Heart left ventricle (tissue), 16 donors: ENCODE measurements at places on chromosomes 5 and 9.

- DNase-seq = no peak
Observed at GRCh38 chr9:36485647-36486328, 85.7 kb upstream of the RNF38 start.

DNA sequence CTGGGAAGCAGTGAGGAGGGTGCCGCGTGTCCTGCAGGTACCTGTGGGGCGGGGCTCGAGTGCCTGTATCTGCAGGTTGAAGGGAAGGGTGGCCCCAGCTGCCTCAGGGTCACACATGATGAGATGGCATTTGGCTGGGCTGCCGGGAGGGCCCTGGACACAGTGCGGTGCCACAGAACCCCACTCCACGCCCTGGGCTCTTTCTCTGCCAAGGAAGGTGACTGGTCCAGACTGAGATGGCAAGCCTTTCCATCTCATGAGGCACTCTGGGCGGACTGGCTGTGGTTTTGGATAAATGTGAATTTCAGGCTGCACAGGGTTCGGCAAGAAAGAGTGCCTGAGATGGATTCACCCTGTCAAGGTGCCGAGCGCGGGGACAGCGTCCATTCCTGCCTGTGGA lies 69.4 kb downstream of the FGF18 start:
- no peak for DNase-seq

DNA sequence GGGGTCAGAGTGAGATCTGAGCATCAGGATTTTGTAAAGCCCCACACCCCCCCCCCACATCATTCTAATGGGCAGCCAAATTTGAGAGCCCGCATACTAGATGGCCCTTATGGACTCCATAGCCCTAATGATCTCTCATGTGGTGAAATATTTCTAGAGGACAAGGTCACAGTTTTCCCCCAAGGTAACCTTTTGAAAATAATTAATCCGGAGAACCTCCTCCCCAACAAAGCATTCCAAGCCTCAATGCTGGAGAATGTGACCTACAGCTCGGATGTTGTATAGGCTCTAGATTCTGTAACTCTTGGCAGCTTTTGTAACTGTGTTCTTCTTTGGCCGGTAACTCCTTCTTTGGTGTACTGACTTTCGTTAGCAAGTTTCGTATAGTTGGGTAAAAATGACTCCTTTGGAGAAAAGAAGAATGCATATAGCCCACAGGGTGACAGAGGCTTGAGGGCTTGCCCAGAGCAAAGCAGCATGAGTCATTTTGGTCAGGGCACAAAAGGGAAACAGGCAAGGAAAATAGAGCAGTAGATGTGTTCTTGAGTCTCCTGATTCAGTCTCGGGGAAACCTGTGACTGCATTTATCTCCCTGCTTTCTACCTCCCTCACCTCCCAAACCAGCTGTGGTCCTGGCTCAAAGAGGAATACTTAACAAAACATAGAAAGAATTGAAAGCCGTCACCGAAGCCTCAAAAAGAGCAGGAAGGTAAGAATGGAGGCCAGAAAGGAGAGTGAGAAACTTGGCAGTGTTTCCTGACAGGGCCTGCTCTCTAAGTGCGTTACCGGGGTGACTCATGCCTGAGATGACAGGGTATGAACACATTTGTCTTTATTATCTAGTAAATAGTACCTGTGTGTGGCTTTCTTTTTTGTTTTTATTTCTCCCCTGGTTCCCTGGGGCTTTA lies 6.6 kb upstream of the XPA start:
- DNase-seq = no peak

DNA sequence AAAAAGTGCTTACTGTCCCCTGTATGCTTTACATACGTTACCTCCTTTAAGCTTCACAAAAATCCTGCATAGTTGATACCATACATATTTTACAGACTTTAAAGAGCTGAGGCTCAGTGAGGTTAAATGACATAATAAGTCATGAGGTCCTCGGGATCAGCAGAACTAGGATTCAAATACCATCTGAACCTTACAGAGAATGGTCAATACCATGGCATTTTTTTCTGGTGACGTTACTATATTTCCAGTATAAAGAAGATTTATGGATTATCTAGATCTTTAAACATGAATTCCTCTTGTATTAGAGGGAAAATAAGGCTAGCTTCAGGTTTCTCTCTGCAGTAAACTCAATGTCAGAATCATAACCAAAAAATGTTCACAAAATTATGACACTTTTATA lies 153.7 kb upstream of the GPR151 start:
- no peak for DNase-seq

DNA sequence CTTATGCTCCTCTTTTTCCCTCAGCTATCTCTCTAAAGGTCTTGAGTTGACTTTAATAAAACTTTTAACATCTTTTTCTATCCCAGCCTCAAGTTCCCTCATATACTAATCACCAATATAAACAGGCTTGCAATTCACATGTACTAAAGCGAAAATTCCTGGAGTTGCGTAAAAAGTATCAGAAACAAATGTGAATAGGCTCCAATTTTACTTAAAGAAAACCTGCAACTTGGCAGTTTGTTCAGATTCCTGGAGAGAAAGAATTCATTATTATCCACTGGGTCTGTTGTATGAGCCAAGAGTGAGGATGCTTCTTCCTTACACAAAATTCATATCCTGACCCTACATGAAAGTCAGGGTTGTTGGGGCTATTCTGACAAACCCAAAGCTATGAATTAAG lies 384.2 kb downstream of the DTWD2 start:
- no peak for DNase-seq

DNA sequence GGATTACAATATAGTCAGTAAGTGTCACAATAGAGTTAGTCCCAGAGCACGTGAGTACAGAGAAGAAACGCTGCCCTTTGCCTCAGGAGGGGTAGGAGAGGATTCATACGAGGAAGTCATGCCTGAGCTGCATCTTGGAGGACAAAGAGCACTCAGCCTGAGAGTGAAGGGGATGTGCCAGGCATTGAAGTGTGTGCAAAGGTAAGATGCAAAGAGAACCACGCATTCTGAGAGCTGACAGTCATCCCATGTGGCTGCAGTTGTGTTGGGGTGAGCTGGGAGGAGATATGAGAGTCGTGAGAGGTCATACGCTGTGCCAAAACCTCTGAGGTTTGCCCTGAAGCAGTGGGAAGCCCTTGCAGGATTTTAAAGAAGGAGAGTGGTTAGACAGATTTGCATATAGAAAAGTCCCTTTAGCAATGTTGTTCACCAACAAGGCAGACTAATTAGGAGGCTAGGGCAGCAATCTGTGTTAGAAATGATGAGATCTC lies 97.5 kb downstream of the PIP5K1B start:
- DNase-seq = no peak

- no peak for DNase-seq
Observed at GRCh38 chr5:122076050-122076461, 2.0 kb downstream of the LOX start.

DNA sequence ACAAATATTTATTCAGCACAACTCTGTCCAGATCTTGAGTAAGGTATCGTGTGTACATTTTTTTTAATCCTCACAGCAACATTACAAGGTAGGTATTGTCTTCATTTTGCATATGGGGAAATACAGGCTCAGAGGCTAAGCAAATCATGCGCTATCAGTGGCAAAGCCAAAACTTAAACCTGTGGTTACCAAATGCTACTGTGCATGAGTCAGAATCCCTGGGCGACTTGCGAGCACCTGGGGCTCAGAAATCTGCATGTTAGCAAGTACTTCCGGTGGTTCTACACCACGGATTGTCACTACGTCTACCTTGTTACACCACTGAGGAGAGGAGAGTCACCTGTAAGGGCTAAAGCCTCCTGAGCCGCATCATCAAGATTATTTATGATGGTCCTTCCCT lies 21.3 kb downstream of the C5orf58 start:
- DNase-seq = no peak

DNA sequence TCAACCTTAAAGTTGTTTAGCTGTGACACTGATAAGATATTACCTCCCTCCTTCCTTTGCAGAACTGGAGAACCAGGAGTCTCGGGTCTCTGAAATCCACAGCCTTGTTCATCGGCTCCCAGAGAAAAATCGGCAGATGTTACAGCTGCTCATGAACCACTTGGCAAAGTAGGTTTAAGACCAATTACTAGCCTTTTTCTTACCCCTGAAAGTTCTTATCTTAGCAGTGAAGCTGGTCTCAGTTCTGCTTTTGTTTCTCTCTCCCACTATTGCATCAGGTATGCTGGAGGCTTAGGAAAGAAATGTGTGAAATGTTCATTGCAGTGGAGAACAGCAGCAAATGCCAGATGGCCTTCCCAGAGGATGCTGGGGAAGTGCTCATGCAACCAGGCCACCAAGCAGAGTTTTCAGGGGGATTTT lies 287.4 kb downstream of the ARHGAP26 start:
- DNase-seq = no peak

DNA sequence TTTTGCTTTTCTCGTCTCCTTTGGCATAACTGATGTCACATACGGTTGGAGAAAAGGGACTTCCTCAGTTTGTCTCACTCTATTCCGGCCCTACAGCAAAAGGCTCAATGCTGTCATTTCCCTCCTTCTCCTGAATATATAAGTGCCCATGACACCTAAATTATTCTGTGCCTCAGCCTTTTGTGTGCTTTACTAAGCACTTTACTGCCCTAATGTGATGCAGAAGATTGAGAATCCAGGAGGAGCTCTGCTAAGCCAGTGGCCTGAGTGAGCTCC lies 7.6 kb downstream of the CD180 start:
- DNase-seq = no peak

DNA sequence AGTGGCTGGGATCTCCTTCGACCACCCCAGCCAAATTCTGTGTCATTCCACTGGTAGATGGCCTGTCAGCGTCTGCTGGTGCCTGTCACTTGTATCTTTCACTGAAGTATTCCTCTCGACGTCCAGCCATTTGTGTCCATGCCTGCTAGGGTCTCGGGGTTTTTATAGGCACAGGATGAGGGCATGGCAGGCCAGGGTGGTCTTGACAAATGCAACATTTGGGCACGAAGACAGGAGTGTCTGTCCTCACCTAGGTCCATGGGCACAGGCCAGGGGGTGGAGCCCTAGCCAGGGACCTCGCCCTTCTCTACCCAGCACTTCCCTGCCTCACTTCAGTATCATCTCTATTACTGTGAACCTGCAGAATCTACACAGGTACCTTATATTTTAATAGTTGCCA lies 2223.9 kb upstream of the ACO1 start:
- DNase-seq = no peak

DNA sequence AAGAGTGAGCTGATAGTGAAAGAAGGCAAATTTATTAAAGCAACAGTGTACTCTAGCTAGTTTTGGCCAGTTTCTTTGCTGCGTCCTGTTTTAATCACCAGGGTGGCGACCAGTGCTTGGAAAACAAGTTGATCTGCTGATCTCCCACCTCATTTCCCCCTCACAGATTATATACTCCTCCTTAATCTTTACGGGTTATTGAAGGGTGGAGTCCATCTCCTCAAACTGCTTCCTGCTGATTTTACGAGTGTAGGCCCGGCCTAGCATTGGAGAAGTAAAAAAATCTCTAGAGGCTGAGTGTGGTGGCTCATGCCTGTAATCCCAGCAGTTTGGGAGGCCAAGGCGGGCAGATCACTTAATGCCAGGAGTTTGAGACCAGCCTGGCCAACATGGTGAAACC lies 14.0 kb upstream of the CFAP95 start:
- no peak for DNase-seq
